ENCODE measurements at places on chromosomes 11 and 22.

DNA sequence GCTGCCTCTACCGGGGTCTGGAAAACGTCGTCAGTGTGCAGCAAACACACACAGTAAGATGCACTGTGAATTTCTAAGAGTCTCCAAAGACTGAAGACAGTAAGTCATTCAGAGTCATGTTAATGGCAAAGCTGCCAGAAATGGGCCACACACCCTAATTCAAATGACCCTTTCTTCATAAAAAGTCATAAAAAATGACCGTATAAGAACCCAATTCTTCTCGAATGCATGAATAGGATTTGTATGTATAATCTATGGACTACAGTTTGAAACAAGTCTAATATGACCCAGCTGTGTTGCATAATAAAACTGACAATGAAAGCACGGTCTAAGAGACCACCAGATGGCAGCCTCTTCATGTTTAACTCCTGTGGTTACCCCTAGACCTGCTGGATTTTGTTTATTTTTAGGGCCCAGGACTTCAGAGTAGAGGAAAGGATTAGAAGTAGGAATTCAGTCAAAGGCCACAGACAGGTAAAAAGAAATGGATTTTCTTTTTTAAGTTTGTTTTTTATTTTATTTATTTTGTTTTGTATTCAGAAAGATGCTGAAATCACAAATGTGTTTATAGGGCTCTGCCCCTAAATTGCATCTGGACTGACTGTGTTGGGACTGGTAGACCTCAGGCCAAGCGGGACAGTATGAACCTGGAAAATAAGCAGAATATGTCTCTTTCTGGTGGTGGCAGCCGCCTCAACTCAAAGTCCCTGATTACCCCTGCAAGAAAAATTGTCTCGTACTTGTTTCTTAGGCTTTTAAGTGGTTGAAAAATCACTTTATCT is 32.1 kb upstream of the SLC5A12 start:
- peak; percentile 27 for DNase-seq

GRCh38 chr22:43483266-43483665 is 71.5 kb downstream of the MPPED1 start:
- DNase-seq = no peak

- no peak for DNase-seq
These were observed 34.2 kb upstream of the BIRC3 start for GRCh38 chr11:102283116-102283485.

GRCh38 chr11:57650739-57651090 is 1.0 kb upstream of the YPEL4 start:
- no peak for DNase-seq

DNA sequence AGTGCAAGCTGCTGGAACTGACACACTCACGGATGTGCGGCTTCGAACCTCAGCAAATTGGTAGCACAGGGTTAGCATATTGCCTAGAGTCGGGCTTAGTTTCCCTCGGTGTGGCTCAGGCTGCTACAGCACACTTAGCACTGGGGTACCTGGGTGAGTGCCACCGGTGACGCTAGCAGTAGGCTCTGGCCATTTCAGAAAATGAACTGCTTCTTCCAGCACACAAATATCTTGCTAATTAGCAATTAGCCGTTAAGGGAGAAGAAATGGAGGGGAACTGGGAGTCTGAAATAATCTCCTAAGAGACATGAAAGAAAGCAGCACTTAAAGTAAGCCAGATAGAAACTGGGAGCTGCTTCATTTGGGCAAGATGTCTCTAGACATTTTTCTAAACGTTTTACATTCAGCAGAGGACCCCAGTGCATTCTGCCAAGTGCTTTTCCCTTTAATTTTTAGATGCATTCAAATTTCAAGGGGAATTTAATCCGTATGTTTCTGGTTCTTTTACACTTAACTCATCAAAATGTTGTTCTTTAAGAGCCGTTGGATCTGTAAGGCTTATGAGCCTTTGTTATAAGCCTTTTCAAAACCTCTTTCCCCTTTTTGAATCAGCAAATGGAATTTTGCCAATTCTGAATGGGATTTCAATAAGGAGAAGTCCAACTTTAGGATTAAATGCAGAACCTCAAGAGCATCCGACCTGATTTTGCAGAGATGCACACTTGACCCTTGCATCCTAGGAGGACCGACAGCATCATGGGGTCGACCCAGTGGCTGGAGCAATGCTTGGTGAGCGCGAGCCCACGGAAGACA is 708.1 kb downstream of the NTM start:
- no peak for DNase-seq

- no peak for DNase-seq
These were observed 111.1 kb downstream of the TP53I11 start for GRCh38 chr11:44839458-44840084.
